ENCODE measurements at places on chromosomes 5 and 9. TPM values are rescaled to one million over a fixed set of nuclear protein-coding genes. Genes with fewer than 3 reads are reported as not detected.

- no peaks in the 10 kb centered on the region for H3K4me1 ChIP-seq
- H3K36me3 ChIP-seq = no peaks in the 10 kb centered on the region
- no peak overlapping the region for H3K27ac ChIP-seq
- DNase-seq = no peak
- H3K27me3 ChIP-seq = no peaks in the 10 kb centered on the region
These were observed 8.3 kb downstream of the BHMT2 start for GRCh38 chr5:79077680-79078365.

DNA sequence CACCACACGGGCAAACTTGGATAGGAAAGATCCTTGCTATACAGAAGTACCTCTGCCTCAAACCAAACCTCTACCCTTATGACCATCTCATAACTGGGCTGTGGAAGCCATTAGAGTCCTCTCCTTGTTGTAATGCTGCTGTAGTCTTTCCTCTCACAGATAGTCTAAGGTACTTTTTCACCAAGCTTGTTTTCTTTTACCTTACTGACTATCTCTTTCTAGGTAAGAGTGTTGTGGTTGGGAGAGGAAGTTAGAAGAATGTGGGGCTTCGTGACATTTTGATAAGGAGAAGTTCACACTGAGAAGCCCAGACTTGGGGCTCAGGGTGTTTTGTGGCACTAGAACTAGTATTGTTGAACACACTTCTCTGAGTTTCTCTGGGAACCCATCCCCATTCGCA, 8.9 kb downstream of the CFAP95 start:
- H3K27ac ChIP-seq = no peak overlapping the region
- H3K27me3 ChIP-seq = no peaks in the 10 kb centered on the region
- H3K36me3 ChIP-seq = no peaks in the 10 kb centered on the region
- no peaks in the 10 kb centered on the region for H3K4me1 ChIP-seq
- DNase-seq = no peak
- H3K4me3 ChIP-seq = no peak overlapping the region

GRCh38 chr5:153491856-153492255, 1.4 kb downstream of the GRIA1 start:
- peaks cover 15% of the 10 kb centered on the region for H3K27me3 ChIP-seq
- DNase-seq = no peak
- no peaks in the 10 kb centered on the region for H3K36me3 ChIP-seq
- no peak overlapping the region for H3K4me3 ChIP-seq

Gene ORM2
- not detected for total RNA-seq

- H3K4me1 ChIP-seq = no peaks in the 10 kb centered on the region
- no peak for DNase-seq
- no peak overlapping the region for H3K4me3 ChIP-seq
- no peaks in the 10 kb centered on the region for H3K27me3 ChIP-seq
- H3K36me3 ChIP-seq = no peaks in the 10 kb centered on the region
These were observed 96.0 kb downstream of the AK8 start for GRCh38 chr9:132782037-132782436.
